Fibroblast of pulmonary artery (primary cell): ENCODE measurements at places on chromosomes 3 and 15.

DNA sequence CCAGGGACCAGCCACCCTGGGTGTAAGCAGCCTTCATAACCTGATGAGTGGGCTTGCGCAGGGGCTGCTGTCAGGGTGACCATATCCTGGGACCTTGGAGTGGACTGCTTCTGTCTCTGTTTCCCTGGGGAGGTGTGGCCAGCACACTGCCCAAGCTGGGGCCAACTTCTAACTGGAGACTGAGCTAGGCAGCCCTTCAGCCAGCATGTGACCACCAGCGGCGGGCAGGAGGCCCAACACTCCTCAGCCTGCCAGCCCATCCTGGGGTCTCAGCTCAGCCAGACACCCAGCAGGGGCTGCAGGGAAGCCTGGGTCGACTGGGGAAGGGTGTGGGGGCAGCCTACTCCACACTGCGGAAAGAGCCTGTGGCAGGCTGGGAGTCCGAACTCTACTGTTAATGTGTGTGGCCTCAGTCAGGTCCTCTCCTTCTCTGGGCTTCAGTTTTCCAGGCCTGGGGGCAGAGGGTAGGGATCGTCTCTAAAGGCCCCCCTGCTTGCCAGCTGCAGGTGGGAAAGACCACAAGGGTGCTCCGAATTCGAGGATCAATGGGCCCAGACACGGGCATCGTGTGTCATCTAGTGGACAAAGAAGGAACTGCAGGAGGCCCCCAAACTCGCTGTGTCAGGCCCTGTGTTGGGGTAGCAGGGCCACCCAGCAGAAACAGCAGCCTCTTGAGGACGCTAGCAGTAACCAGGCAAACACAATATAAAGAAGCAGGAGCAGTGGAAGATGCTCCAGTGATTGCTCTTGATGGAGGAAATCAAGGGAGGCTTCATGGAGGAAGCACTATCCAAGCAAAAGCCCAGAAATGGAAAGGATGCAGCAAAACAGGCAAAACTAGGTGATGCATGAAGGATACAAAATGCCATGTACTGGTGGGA is 2.0 kb upstream of the SEMA3G start:
- peak; percentile 59 for DNase-seq

DNA sequence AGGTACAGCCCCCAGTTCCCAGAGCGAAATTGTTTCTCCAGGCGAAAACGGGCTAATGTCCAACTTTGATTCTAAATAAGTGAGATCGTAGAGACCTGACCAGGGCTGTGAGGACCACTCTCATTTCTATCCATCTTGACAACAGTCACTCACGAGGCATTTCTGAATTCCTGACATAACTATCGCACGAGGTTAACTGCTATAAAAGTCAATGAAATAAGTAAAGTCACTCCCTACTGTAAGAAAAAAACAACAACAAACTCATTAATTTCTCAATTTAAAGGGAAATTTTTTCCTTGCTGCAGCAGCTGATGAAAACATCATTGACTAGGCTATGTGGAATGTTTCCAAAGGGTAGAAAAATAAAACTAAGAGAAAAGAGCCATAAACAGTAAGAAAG is 69.1 kb downstream of the GREM1 start:
- no peak for DNase-seq

DNA sequence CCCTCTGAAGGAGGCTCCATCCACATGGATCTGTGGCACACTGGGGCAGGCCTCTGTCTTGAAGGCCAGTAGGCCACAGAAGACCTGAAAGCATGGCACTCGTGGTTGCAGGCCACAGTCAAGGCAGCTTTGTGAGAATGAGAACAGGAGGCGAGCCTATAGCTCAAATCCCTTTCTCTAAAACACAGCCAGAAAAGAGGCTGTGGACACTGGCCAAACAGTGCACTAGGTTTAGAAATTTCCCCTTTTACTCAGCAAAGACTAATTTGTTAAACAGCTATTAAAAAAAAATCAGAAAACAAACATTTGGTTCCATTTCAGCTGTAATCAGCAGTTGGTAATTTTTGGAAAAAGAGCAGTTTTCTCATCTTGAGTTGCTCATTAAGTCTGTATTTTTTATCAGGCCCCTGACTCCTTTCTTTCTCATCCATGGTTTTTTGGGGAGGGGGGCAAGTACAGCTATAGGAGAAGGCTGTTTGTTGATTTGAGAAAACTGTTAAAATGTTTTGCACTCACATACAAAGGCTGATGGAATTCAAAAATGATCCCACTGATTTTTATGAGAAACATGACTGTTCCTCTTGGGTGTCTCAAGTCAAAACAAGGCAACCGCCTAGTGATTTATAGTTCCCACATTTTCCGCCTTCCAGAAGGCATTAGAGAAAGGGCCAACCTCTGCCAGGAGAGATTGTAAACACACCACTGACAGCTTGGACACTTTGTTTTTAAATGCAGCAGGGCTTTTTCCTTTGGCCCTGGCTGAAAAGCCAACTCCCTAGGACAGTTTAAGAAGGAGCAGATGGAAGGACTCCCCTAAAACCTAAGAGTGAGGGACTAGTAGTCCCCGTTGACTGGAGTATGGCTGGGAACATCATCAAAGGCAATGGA is 28.1 kb downstream of the PARP16 start:
- no peak for DNase-seq

DNA sequence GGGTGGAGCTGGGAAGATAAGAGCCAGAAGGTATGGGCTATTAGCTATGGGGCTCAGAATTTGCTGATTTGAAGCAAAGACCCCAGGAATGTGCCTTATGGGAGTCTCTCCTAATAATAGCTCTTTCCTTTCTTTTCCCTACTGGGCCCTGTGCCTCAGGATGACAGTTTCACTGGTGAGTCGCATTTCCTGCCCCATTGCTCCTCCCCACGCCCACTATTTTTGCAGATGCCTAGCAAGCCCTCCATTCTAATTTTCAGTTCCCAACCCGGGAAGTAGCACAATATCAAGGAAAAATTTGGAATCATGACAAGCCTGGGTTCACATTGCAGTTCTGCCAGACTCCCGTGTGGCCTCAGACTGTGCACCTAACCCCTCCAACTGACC is 583 bp downstream of the IL17RE start:
- no peak for DNase-seq

DNA sequence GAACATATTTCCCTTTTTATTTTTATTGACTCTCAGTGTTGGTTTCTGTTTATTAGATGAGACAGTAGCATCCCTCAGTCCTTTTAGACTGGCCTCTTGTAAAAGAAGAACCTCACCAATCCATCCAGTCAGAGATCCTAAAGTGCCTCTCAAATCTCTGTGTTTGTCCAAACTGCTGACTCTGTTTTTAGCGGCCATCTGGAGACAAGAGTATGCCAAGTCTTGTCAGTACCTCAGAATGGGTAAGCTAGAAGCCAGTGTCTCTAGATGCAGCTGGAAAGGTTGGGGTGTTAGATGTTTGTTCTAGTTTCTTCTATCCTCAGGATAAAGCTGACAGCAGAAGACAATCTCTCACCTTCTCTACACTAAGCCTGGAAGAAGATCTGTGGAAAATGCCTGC is 537.7 kb upstream of the ZNF385D start:
- no peak for DNase-seq

DNA sequence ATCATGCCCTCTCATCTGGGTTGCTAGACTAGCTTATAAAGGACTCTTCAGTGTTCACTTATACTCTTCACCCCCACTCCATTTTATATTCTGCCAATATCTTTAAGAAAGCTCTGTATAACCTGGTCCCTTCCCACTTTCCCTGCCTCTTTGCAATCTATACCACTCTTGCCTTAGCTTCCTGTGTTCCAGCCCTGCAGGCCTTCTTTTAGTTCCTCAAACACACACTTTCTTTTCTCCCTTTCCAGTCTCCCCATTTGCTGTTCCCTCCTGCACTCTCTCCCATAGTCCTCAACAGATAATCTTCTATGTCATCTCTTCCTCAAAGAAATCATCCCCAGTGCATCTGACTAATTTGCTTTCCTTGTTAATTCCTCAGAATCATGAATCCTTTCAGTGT is 28.7 kb downstream of the SENP8 start:
- no peak for DNase-seq

- DNase-seq: peak; percentile 94
Measured at GRCh38 chr3:154886437-154886836, 193.7 kb upstream of the MME start.

- DNase-seq: no peak
Measured at GRCh38 chr3:115727135-115727534, 103.8 kb downstream of the GAP43 start.

- no peak for DNase-seq
Measured at GRCh38 chr3:84925571-84925970, 33.2 kb upstream of the CADM2 start.

DNA sequence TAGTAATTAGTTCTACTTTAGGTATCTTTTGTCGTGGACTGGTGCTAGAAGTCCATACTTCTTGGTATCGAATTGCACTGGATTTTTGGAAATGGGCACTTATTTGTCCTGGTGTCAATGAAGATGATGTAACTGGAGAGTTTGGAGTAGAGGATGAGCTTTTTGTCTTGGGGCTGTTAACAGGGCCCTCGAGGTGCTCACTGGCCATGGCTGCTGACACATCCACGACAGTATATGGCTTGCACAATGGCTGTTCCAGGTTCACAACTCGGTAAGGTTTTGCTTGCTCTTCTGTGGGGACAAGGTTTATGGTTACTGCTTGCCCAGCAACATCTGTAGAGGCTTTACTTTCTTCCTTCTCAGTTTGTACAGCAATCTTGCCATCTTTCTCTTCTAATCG is 109.4 kb upstream of the TSPAN3 start:
- no peak for DNase-seq

GRCh38 chr3:156664011-156664830 is 10.2 kb upstream of the TIPARP start:
- no peak for DNase-seq

DNA sequence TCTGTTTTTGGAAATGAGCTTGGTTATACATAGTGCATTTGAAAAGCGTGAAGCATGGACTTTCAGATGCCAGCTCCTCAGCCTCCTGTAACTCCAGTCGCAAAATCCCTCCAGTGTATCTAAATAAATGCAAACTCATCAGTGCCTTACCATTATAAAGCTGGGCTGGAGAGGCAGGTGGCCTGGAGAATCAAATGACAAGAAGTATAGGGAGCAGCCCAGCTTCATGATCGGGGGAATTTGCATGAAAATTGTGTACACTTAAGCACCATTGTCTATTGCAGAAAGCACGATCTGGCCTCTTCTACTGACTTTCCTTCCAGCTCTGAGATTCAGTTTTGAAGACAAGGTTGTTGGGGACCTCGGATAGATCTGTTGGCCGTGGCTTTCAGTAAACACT is 71.7 kb downstream of the IGF1R start:
- no peak for DNase-seq

- peak; percentile 77 for DNase-seq
Measured at GRCh38 chr3:127889461-127889863, 25.6 kb upstream of the KBTBD12 start.

DNA sequence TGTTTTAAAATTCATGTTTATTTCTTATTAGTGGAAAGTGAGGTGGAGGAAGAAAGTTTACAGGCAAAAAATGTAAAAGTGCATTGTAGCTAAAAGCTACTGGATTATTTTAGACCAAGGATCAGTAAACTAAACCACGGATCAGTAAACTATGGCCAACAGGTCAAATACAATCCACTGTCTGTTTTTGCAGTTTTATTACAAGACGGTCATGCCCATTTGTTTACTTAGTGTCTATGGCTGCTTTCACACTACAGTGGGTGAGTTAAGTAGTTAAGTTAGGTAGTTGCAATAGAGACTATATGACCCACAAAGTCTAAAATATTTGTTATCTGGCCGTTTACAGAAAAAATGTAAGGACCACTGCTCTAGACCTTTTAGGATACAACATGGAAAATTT is 82.0 kb downstream of the NR2E3 start:
- no peak for DNase-seq

- no peak for DNase-seq
Measured at GRCh38 chr3:3726549-3726948, 72.7 kb upstream of the LRRN1 start.

- peak; percentile 8 for DNase-seq
Measured at GRCh38 chr3:87354398-87354797, 78.0 kb upstream of the POU1F1 start.

DNA sequence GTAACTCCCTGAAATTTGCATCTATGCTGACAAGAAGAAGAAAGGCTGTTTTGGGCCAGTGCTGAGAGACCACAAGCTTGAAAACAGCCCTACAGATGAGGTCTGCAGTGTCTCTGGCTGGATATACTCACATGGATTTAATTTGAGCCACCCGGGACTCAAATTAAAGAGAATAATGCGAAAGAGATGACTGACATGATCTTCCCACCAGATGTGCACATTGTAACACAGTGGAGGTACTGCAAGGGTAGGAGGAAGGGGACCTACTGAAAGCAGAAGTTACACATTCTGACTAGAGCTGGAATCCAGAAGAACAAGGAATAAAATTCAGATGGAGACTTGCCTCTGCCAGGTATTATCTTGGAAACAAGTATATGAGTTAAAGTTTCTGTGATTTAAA is 728.3 kb upstream of the SGO1 start:
- DNase-seq: no peak

DNA sequence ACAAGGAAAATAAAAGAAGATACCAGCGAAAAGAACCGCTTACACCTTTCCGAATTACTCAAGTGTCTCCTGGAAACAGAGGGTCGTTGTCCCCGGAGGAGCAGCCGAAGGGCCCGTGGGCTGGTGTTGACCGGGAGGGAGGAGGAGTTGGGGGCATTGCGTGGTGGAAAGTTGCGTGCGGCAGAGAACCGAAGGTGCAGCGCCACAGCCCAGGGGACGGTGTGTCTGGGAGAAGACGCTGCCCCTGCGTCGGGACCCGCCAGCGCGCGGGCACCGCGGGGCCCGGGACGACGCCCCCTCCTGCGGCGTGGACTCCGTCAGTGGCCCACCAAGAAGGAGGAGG is 325 bp downstream of the ALCAM start:
- no peak for DNase-seq

GRCh38 chr3:109553591-109554371 is 216.4 kb upstream of the DPPA4 start:
- no peak for DNase-seq

DNA sequence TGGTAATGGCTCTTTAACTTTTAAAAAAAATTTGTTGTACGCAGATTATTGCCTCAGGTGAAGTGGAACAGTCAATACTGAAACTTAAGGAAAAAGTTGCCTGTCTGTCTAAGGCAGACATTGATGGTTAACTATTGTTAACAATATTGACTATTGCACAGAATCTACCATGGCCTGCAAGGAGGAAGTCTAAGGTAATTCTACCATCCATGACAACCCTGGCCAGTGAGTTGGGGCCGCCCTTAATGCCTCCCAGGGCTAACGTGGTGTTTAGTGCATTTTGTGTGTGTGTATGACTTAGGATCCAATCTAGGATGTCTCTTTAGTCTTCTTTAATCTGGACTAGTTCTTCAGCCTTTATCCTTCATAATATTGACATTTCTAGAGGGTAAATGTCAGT is 2.1 kb upstream of the CPB1 start:
- no peak for DNase-seq

- DNase-seq: no peak
Measured at GRCh38 chr15:91192285-91192684, 92.2 kb downstream of the SV2B start.

DNA sequence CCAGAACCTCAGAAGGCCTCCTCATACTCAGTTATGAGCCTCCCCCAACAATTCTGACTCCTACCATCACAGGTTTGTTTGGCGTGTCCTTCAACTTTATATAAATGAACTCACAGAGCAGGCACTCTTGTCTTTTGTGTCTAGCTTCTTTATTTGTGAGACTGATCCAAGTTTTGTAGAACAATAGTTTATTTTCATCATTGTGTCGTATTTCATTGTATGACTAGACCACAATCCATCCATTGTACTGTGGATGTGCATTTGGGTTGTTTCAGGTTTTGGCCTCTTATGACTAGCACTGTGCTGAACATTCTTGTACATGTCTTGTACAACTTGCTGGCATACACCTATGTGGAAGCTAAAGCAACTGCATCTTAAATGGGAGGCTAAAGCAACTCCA is 292.8 kb upstream of the LYSMD4 start:
- DNase-seq: no peak

- DNase-seq: no peak
Measured at GRCh38 chr3:13492976-13493866, 13.1 kb downstream of the HDAC11 start.
